ENCODE measurements at places on chromosomes 3 and 15.

- no peak for DNase-seq
Observed at GRCh38 chr15:68526269-68526668, 52.5 kb upstream of the CORO2B start.

GRCh38 chr3:46408853-46409252 lies 1.8 kb downstream of the CCRL2 start:
- DNase-seq: no peak

- no peak for DNase-seq
Observed at GRCh38 chr3:106710596-106710995, 666.6 kb upstream of the CCDC54 start.

- DNase-seq: no peak
Observed at GRCh38 chr3:61578667-61579367, 17.4 kb downstream of the PTPRG start.

GRCh38 chr15:88178631-88179030 lies 77.9 kb downstream of the NTRK3 start:
- DNase-seq: no peak

DNA sequence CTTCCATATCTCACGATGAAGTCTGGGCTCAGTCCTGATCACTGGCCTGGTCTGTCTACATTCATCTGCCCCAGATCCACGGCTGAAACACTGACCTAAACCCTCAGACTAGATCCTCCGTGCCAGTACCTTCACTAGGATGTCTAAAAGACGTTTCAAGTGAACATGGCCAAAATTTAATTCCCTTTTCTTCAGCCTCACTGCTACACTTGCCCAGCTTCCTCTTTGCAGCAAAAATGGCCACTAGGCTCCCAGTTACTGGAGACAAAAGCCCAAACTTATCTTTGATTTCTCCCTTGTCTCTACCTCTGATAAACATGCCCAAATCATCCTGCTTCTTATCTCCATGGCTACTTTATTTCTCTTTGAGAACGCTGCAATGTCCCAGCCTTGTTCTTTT lies 1.7 kb downstream of the RASSF1 start:
- no peak for DNase-seq

GRCh38 chr3:154844863-154845262 lies 235.3 kb upstream of the MME start:
- DNase-seq: no peak

GRCh38 chr3:153246331-153246730 lies 84.3 kb downstream of the RAP2B start:
- DNase-seq: no peak

DNA sequence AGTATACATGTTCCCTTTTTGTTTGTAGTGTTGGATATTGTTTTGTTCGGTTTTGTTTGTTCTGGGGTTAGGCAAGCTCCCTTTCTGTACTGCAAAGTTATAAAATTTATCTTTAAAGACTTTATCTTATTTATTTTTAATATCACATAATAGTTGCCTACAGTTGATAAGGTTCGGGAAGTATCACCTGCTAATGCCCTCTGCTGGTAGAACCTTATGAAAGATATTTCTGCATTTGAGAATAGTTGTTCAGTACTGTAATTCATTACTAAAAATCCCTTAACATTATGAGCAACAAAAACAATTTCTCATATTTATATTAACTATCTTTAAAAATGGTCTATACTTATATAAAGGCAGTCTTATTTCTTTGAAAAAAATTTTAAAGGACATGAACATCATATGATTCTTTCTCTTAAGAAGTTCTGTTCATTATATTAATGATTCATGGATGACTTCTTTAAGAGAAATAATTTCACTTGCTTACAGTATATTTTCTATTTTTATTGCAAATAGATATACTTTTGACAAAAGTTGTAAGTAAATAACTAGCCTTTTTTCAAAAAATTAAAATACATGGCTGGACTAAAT lies 1126.8 kb downstream of the SI start:
- no peak for DNase-seq

GRCh38 chr3:31170932-31171670 lies 276.6 kb upstream of the GADL1 start:
- no peak for DNase-seq

GRCh38 chr3:178754852-178755510 lies 218.7 kb downstream of the KCNMB2 start:
- DNase-seq: no peak

GRCh38 chr3:73624017-73624820 lies 522 bp downstream of the PDZRN3 start:
- DNase-seq: no peak

DNA sequence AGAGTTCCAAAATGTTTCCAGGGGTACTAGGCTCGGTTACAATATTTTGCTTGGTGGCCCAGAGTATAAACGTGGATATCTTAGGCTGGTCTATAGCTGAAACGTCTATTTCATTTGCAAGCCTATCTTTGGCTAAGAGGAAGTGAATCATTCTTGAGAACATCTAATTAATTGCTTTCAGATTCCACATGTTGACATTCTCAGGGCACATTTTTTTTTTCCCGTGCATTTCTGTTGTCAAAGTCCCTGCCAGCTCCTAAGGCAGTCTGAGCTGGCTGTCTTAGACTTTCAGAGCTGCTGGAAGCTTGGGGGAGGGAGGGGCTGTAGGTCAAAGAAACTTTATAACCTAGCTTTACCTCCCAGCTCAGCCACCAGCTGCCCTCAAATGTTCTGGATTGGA lies 23.2 kb upstream of the LAMP3 start:
- DNase-seq: no peak

DNA sequence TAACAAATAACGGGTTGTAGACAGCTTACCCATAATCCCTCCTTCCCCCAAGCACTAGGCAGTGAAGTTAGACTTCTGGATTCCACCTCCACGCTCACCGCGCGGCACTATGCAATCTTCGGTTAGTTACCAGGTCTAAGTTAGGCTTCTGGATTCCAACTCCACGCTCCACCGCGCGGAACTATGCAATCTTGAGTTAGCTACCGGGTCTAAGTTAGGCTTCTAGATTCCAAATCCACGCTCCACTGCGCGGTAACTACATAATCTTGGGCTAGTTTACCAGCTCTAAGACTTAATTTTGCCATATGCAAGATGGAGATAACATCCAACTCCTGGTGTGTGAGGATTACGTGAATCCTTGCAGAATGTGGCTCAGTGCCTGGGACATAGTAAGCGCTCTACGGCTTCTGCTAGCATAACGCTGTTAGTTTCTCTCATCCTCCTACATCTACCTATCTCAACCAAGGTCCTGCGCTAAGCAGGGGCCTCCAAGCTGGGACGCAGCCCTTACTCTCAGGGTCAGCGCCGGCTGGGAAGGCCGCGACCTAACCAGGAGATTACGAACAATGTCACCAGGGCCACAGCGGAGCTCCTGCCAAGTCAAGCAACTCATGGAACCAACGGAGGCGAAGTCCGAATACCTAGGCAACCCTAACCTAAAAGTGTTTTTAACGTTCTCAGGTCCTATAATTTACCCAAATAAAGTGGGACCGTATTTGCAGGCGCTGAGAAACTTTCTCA lies 497 bp upstream of the RPLP1 start:
- no peak for DNase-seq

DNA sequence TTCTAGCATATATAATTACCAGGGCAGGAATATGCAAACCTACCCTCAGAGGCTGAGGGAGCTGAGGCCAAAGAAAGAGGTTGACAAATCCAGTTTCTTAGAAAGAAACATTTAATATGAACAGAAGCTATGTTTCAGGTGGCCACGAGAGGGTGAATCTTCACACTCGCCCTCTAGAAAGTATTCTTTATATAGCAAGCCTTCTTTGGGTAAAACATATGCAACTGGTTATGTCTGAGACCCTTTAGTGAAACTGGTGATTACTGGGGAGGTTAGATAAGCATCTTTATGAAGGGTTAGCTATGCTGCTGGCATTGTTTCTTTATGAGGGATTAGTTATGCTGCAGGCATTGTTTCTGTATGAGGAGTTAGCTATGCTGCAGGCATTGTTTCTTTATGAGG lies 50.7 kb upstream of the GOLGA6L2 start:
- DNase-seq: no peak

- no peak for DNase-seq
Observed at GRCh38 chr3:40605960-40606359, 81.2 kb downstream of the ZNF621 start.
